ENCODE measurements at places on chromosomes 5 and 9.

DNA sequence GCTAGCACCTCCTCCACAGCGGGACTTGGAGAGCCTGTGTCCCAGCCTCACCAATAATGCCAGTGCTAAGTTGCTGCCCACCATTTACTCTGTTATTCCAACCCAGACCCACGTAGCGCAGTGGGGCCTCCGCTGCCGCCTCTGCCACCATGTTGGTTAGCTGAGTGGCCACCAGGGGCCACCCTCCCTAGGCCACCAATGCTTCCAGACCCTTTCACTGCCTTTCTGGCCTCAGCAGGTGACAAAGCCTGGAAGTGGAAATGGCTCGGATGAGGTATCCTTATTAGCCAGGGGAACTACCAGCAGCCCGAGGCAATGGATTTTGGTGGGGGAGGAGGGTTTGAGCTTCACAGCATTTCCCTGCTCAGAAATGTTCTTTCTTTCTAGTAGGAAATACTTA is 110.1 kb downstream of the OSTF1 start:
- no peak for DNase-seq

DNA sequence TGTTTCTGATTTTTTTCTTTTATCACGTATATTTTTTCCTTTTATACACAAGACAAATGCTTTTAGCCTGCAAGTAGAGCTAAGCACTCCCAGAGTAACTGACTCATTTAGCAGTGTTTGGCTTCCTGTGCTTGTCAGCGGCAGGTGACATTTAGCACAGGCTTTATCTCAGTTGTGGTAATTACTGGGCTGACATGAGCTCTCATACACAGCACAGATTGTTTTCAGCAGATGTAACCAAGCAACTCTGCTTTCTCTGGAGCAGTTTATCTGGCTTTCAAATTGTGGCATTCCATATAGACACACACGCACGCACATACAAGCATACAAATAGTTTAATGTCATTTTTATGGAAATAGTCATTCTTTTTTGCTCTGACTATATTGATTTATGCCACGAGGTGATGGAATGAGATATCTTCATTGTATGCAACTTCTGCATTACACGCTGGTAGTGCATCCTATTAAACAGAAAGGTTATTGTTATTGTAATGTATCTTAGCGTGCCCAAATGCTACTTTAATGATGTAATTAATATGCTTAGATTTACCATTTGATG is 379.0 kb upstream of the GRAMD2B start:
- DNase-seq = peak; percentile 88

- no peak for DNase-seq
Measured at GRCh38 chr5:72093824-72094223, 13.5 kb upstream of the MAP1B start.

- peak; percentile 43 for DNase-seq
Measured at GRCh38 chr5:145062280-145063062, 772.7 kb downstream of the PRELID2 start.

All from brain microvascular endothelial cell (primary cell).